ENCODE measurements at places on chromosomes 3 and 15. TPM values are rescaled to one million over a fixed set of nuclear protein-coding genes. Genes with fewer than 3 reads are reported as not detected.

DNA sequence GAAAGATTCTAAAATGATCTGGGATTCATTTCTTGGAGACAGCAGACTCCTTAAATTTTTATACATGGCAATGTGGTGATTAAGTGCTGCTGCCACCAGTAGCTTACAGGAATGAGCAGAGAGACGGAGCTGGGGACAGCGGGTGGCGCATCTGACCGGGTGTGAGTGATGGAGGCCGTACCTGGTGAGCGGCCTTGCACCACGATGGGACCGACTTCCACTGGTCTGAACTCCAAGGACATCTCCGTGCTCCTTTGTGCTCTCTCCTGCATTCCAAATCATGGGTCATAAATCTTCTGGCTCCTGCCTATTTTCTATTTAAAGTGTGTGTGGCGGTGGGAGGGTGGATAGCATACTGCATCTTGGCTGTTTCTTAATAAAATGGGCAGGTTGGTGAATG is 262.6 kb downstream of the ABHD5 start:
- no peak for DNase-seq
- no peaks in the 10 kb centered on the region for H3K4me1 ChIP-seq

DNA sequence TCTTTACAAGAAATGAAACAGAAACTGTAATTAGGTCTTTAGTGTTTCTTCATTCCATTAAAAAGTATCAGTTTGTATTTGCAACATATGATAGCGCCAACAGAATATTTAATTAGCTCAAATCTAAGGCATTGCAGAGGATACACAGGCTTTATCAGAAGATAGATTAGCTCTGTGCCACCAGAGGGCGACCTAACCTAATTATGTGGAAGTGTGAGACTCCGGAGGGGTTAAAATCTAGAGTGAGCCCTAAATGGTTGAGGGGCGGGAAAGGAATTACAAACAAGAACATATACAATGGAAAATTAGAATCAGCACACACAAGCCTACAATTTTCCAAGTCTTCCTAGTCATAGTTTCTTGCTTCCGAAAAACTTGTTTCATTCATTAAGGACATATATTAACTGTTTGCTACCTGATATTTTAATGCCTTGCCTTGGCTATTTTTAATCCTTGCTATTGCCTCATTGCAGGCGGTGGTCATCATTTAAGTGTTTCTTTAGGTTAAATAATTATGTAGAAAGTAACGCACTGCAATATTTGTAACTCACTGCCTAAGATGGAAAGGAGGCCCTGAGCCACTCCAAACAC is 18.0 kb upstream of the RYR3 start:
- peaks cover 3% of the 10 kb centered on the region for H3K27me3 ChIP-seq
- H3K36me3 ChIP-seq = no peaks in the 10 kb centered on the region
- H3K27ac ChIP-seq = no peak overlapping the region
- H3K4me3 ChIP-seq = no peak overlapping the region

DNA sequence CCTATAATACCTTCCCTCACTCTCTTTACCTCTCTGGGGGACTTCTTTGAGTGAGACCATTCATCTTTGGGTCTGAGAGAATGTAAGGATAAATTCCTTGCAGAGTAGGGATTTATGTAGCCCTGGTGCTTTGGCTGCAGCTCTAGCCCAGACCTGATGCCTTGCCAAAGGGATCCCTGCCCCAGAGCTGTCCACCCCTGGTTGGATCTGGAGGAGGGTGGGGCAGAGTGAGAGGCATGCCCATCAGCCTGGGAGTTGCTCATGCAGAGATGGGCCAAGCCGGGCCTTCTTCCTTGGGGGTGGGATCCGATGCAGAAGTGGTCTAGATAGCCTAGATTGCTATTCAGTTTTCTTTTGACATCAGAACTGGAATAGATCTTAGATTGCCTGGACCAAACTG is 31.5 kb downstream of the RTP1 start:
- H3K4me3 ChIP-seq = no peak overlapping the region
- H3K4me1 ChIP-seq = no peaks in the 10 kb centered on the region
- peaks cover 7% of the 10 kb centered on the region for H3K27me3 ChIP-seq
- no peak overlapping the region for H3K27ac ChIP-seq
- DNase-seq = no peak

DNA sequence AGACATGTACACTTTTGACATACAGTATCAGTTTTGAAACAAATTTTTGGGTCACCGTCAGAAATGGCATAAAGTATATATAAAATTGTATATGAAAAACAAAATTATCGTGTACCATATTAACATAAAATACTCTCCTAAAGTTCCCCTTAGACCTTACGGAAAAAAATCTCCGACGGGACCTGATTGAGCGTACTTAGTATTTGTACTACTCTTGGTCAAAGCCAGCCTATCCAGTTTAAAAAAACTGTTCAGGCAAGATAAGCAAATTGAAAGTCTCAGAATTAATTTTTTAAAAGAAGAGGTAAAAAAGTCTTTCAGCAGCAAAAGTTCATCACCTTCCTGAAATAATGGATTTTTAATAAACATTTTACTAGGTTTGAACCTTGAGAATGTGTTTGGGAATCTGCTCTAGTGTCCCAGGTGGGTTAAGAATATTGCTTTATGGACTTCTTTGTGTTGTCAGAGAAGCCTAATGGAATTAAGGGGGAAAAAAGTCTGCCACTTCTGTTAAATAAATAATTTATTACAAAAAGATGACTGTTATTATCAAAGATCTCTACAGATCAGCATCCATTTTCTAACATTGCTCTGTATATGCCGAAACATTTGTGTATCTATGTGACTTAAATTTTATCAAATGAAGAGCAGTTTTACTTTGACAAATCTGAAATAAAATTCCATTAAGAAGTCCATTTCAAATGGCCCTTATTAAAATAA is 48.6 kb downstream of the ZBTB20 start:
- no peaks in the 10 kb centered on the region for H3K36me3 ChIP-seq
- H3K27me3 ChIP-seq = no peaks in the 10 kb centered on the region
- peak overlapping the region; percentile 44 for H3K4me3 ChIP-seq
- H3K27ac ChIP-seq = no peak overlapping the region
- peaks cover 16% of the 10 kb centered on the region for H3K4me1 ChIP-seq

GRCh38 chr15:71168166-71168834 is 53.0 kb downstream of the THSD4 start:
- H3K36me3 ChIP-seq = no peaks in the 10 kb centered on the region
- H3K27me3 ChIP-seq = no peaks in the 10 kb centered on the region
- no peak overlapping the region for H3K27ac ChIP-seq

DNA sequence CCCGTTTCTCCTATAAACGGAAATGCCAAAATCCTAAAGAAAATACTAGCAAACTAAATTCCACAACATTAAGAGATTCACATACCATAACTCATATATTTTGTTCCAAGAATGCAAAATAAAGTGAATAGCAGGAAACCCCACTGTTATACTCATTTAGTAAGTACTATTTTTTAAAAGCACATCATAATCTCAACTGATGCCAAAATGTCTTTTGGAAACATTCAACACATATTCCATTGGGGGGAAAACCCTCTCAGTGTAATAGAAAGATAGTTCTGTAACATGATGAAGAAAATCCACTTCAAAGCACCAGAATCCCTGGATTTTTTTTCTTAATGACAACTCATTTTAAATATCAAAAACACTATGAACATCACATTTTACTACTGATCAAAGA is 93.0 kb upstream of the EIF1B start:
- H3K4me1 ChIP-seq = no peaks in the 10 kb centered on the region
- no peak overlapping the region for H3K4me3 ChIP-seq
- DNase-seq = no peak
- no peaks in the 10 kb centered on the region for H3K36me3 ChIP-seq
- H3K27me3 ChIP-seq = no peaks in the 10 kb centered on the region

GRCh38 chr15:96583671-96584070 is 253.2 kb downstream of the NR2F2 start:
- peak; percentile 31 for DNase-seq
- H3K36me3 ChIP-seq = no peaks in the 10 kb centered on the region
- no peak overlapping the region for H3K4me3 ChIP-seq
- H3K4me1 ChIP-seq = peaks cover 35% of the 10 kb centered on the region
- no peaks in the 10 kb centered on the region for H3K27me3 ChIP-seq
- no peak overlapping the region for H3K27ac ChIP-seq

Gene COL6A6
- not detected for total RNA-seq
